ENCODE measurements at places on chromosomes 7 and 10.

GRCh38 chr7:127885843-127886242 lies 145.4 kb downstream of the LRRC4 start:
- DNase-seq: no peak

DNA sequence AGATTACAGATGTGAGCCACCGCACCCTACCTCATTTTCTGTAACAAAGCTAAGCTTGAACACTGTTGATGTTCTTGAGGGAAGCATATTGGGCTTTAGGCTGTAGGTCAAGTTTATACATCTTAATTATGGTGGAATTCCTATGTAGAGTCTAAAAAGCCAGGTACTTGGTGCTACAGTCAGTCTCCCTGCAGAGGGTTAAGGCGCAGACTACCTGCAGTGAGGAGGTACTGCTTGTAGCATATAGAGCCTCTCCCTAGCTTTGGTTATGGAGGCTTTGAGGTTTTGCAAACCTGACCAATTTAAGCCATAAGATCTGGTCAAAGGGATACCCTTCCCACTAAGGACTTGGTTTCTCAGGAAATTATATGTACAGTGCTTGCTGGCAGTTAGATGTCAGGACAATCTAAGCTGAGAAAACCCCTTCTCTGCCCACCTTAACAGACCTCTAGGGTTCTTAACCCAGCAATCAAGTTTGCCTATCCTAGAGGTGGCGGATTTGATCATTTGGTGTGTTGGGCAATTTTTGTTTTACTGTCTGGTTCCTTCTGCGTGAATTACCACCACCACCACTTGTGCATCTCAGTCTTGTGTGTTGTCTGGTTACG lies 6.0 kb downstream of the PPIA start:
- no peak for DNase-seq

GRCh38 chr7:44973610-44974401 lies 5.0 kb downstream of the MYO1G start:
- no peak for DNase-seq

DNA sequence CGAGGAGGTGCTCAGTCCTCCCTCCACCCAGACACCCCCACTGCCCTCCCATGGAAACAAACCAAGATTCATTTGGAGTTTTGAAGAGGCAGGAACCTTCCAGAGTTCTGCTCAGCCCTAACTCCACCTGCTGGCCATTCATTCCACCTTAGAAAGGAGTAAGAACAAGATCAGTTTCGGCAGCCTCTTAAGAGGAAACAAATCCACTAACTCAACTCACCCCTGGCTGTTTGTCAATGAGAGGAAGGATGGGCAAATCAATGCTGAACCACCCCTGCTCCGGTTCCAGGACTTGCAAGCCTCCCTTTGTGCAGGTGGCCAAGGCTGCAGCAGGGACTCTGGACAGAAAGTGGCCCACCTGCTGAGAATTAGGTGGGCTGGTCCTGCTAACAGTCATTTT lies 26.2 kb downstream of the CCDC3 start:
- DNase-seq: no peak

DNA sequence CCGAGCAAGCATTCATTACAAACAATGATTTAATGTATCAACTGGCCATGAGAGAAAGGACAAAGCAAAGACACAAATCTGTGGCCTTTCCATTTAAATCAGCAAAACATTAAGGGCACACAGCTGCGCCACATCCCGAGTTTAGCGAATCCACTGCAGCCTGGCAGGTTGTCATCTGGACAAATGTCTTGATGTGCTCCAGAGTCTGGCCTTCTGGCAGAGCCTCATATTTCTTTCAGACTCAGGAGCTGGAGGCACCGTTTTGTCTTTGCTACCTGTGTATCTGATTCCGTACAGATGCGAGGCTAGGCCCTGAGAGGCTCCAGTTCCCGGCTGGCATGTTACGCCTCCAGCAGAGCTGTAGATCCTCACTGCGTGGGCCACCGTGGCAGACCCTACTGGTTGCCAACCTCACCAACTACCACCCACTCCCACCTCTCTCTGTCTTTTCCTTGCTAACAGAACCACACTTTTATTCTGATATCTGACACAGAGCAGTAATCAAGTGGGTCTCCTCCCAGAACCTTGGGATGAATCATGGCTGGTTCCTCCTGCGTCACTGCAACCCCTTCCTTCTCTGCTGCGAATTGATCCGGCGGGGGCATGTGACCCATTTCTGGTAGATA lies 40.9 kb upstream of the EFCAB10 start:
- no peak for DNase-seq

DNA sequence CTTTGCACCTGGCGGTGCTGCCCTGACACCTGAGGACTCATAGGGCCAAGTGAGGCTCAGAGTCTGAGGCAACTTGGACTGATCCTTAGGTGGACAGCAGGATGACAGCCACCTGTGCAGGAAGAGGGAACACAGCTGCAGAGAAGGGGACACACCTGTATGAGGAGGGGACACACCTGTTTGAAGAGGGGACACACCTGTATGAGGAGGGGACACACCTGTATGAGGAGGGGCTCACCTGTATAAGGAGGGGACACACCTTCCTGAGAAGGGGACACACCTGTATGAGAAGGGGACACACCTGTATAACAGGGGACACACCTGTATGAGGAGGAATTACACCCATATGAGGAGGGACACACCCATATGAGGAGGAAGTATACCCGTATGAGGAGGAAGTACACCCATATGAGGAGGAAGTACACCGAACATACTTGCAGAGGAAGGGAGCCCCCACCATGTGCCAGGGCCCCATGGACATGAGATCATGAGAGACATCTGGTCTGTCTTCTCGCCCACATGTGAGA lies 285.9 kb downstream of the ADARB2 start:
- no peak for DNase-seq

- DNase-seq: no peak
Measured at GRCh38 chr7:134703782-134704181, 57.1 kb downstream of the BPGM start.

GRCh38 chr10:42956045-42956444 lies 120.8 kb upstream of the RET start:
- no peak for DNase-seq

- peak; percentile 48 for DNase-seq
Measured at GRCh38 chr7:120725376-120726039, 132.4 kb downstream of the TSPAN12 start.

DNA sequence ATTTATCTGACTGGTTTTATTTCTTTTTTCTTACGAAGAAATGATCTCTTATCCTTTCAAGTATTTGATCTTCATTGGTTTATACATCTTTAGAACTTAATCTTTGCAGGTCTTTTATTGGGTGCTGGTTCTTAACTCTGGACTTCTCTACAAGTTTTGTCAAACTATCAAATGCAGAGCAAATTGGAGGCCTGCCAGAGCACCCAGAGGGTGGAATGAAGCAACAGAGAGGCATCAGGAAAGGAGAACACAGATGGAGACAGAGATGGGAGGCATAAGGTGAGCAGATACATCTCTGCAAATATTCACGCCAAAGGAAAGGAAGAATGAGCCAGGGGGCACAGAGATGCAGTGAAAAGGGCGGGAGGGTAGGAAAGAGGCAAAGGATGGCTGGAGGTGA lies 130.3 kb downstream of the PKD1L1 start:
- DNase-seq: no peak

DNA sequence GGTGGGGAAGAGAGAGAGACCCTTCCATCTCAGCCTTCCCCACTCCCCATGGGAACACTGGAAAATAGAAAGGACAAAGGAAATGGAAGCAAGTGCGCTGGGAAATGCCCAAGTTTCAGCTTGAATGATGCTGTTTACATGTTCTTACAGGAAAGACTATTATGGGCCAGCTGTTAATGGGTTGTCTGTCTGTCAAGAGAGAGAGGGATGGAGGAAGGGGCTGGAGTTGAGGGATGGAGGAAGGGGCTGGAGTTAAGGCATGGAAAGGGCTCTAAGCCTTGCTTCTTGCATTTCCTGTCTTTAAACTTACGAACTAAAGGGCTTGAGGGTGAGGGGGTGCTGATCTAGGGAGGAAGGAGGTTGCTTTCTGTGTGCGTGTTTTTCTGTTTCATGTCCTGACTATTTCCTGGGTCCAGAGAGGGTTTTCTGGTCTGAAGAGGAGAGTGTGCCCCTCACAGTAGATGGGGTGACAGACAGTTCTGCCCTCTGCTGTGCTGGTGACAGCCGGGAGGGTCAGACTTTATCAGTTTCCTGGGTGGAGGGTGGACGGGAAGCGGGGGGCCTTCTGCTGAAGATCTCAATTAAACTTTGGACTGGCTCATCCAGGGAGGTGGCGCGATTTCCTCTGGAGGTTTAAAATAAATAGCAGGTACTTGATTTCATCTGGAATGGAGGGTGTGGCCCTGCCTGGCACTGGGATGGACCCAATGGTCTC lies 30.5 kb downstream of the GRK5 start:
- DNase-seq: no peak

DNA sequence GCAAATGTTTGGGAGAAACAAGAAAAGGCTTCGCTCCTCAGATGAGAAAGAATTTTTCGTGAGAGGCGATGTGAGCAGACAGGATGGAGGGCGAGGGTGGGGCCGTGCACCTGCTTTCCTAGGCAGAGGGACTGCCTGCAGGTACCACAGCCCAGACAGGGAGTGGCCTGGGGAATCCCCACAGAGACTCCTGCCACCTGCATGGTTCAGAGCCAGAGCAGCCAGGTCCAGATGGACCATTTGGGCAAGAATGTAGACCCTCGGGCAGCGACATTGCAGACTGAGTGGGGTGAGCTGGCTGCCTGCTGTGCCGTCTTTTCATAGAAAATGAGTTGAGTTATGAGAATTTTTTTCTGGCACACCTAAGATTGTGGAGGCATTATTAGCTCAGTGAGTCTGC lies 216.8 kb downstream of the SNX10 start:
- no peak for DNase-seq

- DNase-seq: no peak
Measured at GRCh38 chr10:90451283-90451682, 406.6 kb downstream of the HTR7 start.

- peak; percentile 71 for DNase-seq
Measured at GRCh38 chr10:17430647-17431355, 23.6 kb downstream of the ST8SIA6 start.

- DNase-seq: no peak
Measured at GRCh38 chr7:98202367-98203195, 8.7 kb upstream of the BHLHA15 start.

- peak; percentile 30 for DNase-seq
Measured at GRCh38 chr10:86306628-86307278, 59.8 kb downstream of the GRID1 start.

DNA sequence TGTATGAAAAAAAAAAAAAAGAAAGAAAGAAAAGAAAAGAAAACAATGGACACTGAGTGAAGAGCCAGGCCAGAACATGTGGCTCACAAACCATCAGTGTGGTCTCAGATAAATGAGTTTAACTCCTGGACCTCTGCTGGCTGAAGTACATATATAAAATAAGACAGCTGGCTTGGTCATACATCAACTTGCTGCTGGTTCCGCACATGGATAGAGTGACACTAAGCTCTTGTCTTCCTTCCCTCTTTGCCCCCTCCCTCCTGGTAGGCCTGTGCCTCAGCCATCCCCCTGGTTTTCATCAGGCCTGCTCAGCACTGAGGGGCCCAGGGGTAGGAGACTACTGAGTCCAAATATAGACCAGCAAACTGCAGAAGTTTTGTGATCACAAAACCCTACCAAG lies 58.1 kb upstream of the DGKI start:
- DNase-seq: peak; percentile 20

GRCh38 chr7:28874001-28874400 lies 84.1 kb downstream of the TRIL start:
- DNase-seq: no peak

DNA sequence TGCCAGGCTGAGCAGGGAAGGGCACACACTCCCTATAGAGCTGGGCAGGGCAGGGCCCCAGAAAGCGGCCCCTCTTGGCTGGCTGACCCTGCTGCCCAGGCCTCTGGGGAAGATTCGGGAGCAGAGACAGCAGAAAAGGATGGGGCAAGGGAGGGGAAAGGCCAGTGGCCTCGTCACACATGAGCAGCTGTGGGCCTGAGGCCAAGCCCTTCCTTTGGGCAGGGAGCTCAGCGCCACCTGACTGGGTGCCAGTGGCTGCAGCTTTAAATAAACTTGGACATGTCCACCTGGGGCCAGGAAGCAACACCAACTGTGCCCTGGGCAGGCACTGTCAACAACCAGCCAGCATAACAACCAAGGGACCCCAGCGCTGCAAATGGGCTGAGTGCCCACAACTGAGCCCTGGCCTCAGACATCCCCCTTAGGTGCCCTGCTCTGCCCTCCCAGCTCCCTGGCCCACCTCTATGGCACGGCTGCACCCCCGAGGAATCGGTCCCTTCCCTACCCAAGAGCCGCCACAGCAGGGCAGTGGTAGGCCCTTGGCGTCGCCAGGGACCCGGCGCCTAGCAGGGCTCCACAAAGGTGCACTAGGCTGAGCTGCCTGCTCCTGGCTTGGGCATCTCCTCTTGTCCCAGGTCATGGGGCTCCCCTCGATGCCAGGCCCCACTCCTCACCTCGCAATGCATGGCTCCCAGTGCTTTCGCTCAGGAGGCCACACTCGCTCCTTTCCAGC lies 2.6 kb downstream of the CAMK2B start:
- DNase-seq: no peak

DNA sequence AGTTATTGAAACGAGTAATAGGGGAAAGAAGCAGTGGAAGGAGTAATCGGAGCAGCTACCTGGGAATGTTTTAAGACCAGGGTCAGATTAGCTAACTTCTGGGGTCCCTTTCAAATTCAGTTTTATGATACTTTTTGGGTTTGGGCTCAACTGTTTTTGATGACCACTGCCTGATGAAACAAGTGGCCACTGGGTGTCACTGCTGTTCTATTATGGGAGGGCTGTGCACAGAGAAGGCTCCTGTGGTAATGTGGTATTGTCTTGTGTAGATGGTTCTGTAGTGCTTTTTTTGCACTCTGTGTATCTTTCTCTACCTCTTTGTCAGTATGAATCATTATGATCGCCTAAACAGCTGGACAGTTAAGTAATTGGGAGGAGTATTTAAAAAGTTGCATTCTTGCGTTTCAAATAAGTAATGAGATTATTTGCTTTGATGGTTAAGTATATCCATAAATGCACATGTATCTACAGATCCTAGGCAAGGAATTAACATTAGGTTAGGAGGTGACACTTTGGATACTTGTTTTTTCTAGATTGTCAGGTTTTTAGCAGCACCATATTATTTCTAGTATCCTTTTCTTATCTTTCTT lies 128.4 kb downstream of the ABCA13 start:
- DNase-seq: peak; percentile 58

DNA sequence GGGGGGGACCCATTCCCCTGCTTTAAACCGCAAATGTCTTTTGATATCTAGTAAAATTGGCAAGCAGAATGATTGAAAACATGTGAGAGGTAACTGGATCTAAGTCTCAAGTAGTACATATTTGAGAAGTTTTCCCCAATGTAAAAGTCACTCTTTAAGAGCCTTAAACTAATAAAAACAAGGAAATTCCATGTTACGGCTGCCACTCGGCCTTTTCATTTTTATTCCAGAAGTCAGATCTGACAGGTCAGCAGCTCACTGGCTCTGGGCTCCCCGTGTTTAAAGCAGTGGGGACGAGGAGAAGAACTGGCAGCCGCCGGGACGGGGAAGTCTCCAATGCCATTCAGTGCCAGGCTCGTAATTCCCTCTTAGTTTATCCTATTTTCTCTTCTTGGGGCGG lies 80.7 kb downstream of the CUX1 start:
- DNase-seq: no peak

Measured in muscle of arm (tissue), 14 donors.